ENCODE measurements at places on chromosomes 1 and 21.
A peak's percentile ranks its signal among the peaks of the same experiment; 100 is the strongest.

- peak; percentile 75 for DNase-seq
These were observed 107.7 kb upstream of the TMPRSS2 start for GRCh38 chr21:41615613-41616012.

DNA sequence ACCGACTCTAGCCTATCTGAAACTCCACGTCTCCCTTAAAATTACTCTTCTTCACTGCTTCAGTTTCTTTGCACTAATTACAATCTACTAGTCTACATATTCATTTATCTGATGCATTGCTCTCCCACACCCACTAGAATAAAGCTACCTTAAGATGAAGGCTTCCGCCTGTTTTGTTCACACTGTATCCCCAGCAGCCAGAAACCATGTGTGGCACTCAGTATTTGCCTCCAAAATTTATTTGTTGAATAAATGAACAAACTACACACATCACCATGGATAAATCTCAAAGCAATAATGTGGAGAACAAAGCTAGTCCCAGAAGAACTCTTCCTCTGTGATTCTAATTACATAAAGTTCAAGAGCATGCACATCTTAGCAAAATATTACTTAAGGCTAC lies 95.7 kb downstream of the DSCAM start:
- no peak for DNase-seq

GRCh38 chr1:95195046-95195445 lies 39.0 kb upstream of the RWDD3 start:
- DNase-seq = no peak

DNA sequence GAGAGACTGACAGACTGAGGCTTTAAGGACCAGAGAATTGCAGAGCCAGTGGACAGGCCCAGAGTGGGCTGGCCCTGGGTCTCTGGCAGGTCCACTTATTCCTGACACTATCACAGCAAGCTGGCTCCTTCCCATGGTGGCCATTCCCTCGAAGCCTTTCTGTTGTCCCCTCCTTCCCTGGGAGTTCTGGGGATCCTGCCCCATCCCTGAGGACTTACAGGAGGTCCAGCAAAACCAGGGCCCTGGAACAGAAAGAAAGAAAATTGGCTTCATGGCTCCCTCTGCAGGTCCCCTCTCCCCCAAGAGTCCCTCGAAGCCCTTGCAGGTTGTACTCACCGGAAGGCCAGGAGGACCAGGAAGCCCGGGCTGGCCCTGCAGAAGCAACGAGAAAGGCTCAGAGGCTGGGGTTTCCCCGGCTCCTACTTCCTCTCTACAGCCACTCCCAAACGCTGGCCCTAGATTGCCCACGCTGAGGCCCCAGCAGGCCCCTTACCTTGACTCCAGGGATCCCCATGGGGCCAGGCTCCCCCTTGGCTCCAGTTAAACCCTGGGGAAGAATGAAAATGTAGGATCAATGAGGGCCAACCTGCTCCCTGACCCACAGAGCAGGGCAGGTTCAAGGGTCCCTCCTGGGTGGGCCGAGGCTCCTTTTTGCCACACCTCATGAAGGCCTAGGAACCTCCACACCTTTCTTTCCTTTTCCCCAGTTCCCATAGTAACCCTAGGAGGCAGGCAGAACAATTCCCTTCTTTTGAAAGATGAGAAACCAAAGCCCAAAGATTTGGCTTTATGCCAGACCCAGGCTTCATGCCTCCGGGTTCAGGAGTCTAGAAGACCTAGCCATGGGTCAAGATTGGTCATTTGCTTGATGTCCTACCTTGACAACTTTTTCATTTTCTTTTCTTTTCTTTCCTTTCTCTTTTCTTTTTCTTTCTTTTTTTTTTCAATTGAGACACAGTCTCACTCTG lies 4.6 kb downstream of the COL9A2 start:
- DNase-seq = no peak

DNA sequence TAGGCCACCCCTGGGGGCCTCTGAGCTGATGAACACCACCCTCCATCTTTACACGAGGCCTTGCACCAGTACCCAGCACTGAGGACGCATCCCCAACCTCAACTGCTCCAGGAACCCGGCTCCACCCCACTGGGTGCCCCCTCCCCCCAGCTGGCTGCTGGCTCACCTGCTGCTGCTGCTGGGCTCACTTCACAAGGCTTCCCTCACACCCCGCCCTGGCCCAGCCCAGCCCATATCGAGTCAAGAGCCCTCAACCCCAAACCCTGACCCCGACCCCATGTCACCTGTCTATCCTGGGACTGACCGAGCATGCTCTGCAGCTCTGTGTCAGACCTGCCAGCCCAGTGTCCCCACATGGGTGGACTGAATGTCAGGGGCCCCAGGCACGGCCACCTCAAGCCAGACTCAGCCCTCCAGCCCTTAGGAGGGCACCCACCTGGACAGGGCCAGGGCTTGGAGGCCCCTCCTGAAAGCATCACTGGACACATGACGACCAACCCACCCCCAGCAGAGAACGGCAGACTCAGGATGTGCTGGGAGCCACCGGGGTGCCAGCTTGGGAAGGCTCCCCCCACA lies 21.4 kb downstream of the WNT9A start:
- no peak for DNase-seq

GRCh38 chr1:152168535-152168868 lies 9.5 kb upstream of the RPTN start:
- no peak for DNase-seq

- DNase-seq = peak; percentile 94
These were observed 14.7 kb upstream of the KCNE1 start for GRCh38 chr21:34526618-34527290.

GRCh38 chr1:112172294-112172882 lies 182.9 kb upstream of the KCND3 start:
- DNase-seq = peak; percentile 41

DNA sequence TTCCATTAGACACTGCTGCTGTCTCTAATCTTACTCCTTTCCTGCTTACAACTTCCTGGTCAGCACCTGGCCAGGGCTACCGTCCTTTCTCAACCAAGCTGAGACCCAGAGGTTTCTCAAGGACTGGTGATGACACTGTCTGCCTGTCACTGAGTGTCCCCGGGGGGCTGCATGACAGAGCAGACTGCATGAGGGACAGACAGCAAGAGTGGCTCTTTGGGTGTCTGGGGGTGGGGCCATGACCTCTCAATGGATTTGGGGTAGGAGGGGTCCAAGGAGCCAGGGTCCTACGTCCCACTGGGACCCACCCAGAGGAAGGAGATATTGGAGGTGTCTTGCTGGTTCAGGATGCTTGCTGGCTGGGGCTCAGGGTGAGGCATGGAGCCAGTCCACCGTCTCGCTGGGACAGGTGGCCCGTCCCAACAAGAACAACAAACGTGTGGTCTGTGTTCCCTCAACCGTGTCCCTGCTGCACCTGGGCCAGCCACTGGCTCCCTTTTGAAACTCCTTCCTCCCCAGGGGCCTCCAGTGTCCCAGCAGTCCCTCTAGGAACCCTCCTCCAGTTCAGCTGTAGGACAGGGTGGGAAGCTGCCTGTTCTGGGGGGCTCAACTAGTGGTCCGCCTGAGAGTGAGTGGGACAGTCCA lies 344.6 kb upstream of the AJAP1 start:
- no peak for DNase-seq

- no peak for DNase-seq
These were observed 2.2 kb upstream of the HENMT1 start for GRCh38 chr1:108663074-108663473.

DNA sequence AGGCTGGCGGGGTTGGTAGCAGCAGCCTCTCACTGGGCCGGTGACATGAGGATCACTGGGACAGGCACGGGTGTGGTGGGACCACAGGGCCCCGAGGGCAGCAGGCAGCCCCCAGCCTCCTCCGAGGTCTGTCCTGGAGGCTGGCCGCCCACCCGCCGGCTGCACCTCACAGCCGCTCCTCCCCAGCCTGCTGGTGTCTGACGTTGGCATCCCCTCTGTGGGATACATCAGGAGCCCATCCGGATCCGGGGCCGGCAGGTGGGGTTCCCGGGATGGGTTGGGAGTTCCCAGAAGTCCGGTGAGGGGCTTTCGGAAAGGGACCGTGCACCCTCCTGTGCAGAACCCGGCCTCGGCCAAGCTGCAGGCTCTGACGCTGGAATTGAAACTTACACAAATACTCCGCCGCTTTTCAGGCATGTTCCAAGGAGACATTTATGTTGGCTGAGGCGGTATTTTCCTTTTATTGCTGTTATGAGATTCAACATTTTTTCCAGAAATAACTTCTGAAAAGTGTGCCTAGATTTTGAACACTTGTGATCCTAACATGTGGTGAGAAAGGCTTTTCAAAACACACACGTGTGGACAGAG lies 142.1 kb upstream of the ARHGEF16 start:
- peak; percentile 72 for DNase-seq

DNA sequence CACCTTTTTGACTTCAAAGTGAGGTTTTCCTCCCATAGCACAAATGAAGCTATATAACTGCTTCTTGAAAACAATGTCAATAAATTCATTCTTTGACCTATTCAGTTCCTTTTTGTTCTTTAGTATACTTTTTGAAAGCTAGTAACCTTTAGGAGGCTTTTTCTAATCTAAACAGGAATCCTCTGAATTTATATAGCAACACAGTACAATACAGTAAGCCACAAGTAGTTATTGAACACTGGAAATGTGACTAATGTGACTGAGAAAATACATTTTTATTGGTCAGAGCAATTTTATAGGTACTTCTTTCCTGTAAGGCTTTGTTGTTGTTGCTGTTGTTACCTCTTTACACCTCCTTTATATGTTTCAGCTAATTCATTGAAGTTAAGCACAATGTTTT lies 49.8 kb downstream of the ADGRL2 start:
- DNase-seq = no peak

GRCh38 chr1:67599085-67599484 lies 85.9 kb upstream of the GADD45A start:
- no peak for DNase-seq

- no peak for DNase-seq
These were observed 3.3 kb downstream of the KRTAP10-3 start for GRCh38 chr21:44555200-44555875.

Data from muscle of arm (tissue), 14 donors.